Thoracic aorta (tissue), 2 donors: ENCODE measurements at places on chromosomes 2 and 18. TPM values are rescaled to one million over a fixed set of nuclear protein-coding genes. Genes with fewer than 3 reads are reported as not detected.
A peak's percentile ranks its signal among the peaks of the same experiment; 100 is the strongest.

The DSEL gene
- 34.1 TPM for total RNA-seq

GRCh38 chr2:132503701-132504100, 87.1 kb downstream of the GPR39 start:
- H3K27ac ChIP-seq: no peak overlapping the region
- H3K36me3 ChIP-seq: no peaks in the 10 kb centered on the region
- H3K4me1 ChIP-seq: no peaks in the 10 kb centered on the region
- no peak for DNase-seq
- H3K27me3 ChIP-seq: no peaks in the 10 kb centered on the region
- H3K4me3 ChIP-seq: no peak overlapping the region

DNA sequence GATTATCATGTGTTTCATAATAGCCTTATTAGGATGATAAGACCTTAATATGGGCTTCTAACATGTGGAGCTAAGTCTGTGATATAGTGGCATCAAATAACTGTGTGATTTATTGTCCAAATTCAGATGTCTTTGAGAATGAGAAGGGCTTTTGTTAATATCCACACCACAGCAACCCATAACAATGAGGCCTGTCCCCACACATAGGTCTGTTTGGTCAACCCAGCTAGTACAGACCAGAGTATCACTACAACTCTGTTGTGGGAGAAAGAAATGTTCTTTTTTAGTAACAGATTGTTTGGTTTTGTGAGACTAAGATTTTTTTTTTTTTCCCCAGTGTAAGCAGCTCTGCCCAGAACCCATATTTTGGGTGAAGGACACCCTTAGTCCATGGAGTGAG, 439.2 kb downstream of the PIK3C3 start:
- no peaks in the 10 kb centered on the region for H3K27me3 ChIP-seq
- H3K4me1 ChIP-seq: no peaks in the 10 kb centered on the region
- no peak for DNase-seq
- no peaks in the 10 kb centered on the region for H3K36me3 ChIP-seq

- H3K4me3 ChIP-seq: no peak overlapping the region
- H3K27me3 ChIP-seq: no peaks in the 10 kb centered on the region
- no peak overlapping the region for H3K27ac ChIP-seq
- no peak for DNase-seq
- peaks cover 3% of the 10 kb centered on the region for H3K36me3 ChIP-seq
- peaks cover 24% of the 10 kb centered on the region for H3K4me1 ChIP-seq
These were observed 3.6 kb downstream of the METTL21A start for GRCh38 chr2:207621501-207622039.

GRCh38 chr2:112482309-112483041, 519 bp downstream of the TTL start:
- peak overlapping the region; percentile 78 for H3K27ac ChIP-seq
- no peaks in the 10 kb centered on the region for H3K36me3 ChIP-seq
- no peak for DNase-seq
- no peaks in the 10 kb centered on the region for H3K27me3 ChIP-seq

- H3K36me3 ChIP-seq: no peaks in the 10 kb centered on the region
- H3K4me3 ChIP-seq: no peak overlapping the region
- H3K4me1 ChIP-seq: no peaks in the 10 kb centered on the region
These were observed 414.2 kb downstream of the ZNF521 start for GRCh38 chr18:24937639-24938275.
